ENCODE measurements at places on chromosomes 6 and 20.

- peak; percentile 100 for DNase-seq
These were observed 36.9 kb downstream of the HFE start for GRCh38 chr6:26123947-26124780.

DNA sequence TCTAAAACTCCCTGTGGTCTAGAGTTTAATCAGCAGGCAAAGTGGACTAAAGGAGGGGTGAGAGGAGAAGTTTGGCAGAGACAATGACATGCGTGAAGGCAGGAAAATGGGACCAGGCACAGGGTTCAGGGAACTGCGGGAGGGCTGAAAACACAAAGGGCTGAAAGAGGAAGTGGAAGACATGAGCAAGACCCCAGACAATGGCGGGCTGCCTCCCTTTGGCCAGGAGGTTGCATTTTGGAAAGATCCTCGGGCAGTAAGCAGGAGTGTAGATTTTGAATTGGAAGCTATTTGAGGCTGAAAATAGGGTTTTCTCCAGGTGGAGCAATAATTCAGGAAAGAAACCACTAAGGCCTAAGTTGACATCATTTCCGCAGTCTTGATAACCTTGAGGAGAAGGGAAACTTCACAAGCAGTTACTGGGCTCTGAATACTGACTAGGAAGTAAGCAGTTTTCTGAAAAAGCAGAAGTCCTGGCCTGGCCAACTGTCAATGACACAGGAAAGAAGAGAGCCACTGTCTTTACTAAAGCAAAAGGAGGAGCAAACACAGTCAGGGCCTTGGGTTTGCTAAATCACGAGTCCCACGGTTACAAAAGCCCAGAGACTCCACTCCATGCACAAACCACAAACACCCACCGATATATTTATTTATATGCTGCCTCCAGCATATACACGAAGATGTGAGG lies 3.4 kb downstream of the LY86 start:
- DNase-seq = no peak

GRCh38 chr20:20608041-20608440 lies 104.4 kb downstream of the RALGAPA2 start:
- no peak for DNase-seq

GRCh38 chr6:84601366-84601765 lies 163.0 kb downstream of the TBX18 start:
- DNase-seq = no peak

- no peak for DNase-seq
These were observed 243.5 kb upstream of the THEMIS start for GRCh38 chr6:128144320-128144719.

Measured in GM04503 (cell line).